ENCODE measurements at places on chromosomes 5 and 9.

GRCh38 chr9:316382-316965 lies 101.8 kb downstream of the DOCK8 start:
- no peak for DNase-seq

GRCh38 chr5:113463032-113463431 lies 25.2 kb downstream of the MCC start:
- DNase-seq: no peak

GRCh38 chr5:97098922-97099321 lies 43.5 kb downstream of the LIX1 start:
- no peak for DNase-seq

GRCh38 chr9:128421482-128421996 lies 882 bp downstream of the CERCAM start:
- DNase-seq: no peak

DNA sequence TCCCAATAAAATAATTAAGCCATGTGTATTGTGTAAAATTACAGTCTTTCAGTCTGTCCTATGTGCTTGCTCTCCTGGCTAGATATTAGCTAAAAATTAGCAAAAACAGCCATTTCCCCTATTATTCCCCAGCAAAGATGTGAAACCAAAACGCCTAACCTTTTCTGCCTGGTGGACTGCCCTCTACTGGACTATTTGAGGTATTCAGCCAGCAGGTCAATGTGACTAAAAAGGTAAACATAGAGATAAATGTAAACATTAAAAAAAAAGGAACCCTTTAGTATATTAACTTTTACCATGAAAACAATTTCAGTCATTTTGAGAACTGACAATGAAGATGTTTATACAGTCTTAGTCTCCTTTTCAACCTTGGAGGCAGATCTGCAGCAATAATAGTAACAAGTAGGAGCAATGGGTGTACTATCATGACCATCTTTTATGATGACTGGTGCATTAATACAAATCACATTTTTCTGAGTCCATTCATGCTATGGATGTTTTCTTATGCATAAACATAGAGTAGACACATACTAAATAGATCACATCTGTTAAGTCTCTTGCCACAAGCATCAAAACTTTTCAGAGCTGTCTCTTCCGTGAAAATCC lies 10.1 kb downstream of the ATG12 start:
- peak; percentile 62 for DNase-seq

DNA sequence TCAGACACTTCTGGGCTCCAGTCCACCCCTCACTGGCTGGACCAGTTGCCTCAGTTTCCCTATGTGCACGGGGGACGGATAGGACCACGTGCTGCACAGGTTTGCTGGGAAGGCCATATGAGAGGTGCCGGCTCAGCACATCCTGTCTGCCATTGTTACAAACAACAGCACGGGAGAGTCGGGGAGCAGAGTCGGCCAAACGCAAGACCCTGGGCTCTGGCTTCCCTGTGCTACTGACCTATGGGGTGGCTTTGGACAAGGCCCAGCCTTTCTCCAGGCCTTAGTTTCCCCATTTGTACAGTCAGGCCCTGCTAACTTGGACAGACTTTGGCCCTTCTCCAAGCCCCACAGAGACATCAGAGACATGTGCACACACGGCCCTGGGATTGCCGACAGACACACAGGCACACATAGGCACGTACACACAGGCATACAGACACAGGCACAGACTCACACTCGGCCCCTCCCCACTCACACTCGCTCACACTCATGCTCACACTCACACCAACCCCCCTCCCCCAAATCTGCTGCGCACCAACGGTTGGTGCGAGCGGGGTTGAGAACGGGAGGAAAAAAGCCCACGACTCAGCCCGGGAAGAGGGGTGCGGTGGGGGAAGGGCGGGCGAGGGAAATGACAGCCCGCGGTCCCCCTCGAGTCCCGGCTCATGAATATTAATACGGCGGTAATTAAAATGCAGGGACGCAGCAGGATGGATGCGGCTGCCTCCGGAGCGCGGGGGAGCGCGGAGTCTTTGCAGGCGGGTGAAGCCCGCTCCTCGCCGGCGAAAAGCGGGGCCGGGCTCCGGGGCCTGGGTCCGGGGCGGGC lies 133.0 kb downstream of the C9orf50 start:
- peak; percentile 73 for DNase-seq

DNA sequence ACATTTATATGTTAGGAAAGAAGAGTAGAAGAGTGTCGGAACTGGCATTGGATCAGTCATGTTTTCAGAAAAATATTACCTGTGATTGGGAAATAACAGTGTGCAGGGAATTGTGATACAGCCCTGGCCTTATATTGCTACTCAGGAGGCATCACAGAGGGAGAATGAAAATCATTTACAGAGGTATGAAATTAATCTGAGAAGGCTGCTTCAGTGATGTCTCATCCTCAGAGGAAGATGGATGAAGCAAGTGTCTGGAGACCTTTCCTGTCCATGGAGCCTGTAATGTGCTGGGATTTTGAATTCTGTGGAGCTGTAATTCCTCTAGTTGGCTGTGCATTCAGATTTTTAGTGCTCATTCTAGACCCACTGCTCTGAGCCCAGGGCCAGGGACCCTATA lies 3.8 kb downstream of the ACTBL2 start:
- no peak for DNase-seq

DNA sequence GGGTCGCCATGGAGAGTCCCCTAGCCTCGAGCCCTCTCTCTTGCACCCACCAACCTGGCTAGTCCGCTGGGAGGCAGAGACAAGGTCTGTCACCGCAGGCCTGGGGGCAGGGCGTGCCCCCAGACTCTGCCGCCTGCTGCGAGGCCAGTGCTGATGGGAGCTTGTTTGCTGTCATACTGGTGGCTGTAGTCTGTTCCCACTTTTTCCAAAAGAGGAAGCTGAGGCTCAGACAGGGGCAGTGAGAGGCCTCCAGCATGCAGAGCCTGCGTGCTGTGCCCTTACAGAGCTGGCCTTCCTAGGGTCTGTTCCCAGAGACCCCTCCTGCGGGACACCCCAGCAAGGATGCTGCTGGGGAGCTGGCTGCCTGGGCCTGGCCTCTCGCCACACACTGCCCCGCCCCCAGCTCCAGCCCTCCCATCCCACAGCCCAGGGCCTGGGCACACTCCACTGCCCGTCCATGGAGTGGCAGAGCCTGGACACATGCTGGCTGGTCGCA lies 21.0 kb upstream of the SUSD3 start:
- DNase-seq: no peak

DNA sequence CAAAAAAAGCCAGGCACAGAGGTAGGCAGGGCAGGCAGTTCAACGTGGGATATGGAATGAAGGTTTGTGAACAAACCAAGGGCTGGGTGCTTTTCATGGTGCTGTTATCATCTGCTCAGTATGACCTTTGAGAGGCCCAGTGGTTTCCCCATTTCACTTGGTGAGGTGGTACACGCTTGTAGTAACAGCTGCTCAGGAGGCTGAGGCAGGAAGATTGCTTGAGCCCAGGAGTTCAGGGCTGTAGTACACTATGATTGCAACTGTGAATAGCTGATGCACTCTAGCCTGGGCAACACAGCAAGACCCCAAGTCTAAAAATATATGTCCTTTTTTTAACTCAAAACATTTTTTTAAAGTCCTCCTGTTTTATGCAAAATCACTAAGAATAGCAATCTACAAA lies 174.8 kb downstream of the ENC1 start:
- DNase-seq: no peak

DNA sequence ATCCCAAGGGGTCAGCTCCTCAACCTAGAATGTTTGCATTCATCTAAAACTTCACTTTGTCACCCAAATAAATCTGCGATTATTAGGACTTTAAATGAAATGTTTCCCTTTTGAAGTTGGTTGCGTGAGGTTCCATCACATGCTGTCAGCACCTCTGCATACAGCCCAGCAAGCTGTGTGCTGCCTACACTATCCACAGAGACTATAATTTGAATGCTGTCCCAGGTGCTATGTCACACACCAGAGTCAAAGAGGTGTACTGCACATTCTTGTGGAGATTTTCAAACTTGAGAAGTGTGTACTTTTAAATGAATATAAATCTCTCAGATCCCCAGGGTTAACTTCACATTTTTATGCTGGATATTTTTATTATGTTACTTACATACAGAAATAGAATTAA lies 19.3 kb upstream of the CKS2 start:
- DNase-seq: no peak

- peak; percentile 25 for DNase-seq
Observed at GRCh38 chr5:88089719-88090390, 178.8 kb downstream of the TMEM161B start.

GRCh38 chr9:96004379-96004778 lies 128.9 kb downstream of the ERCC6L2 start:
- DNase-seq: no peak

GRCh38 chr5:76175821-76176403 lies 92.7 kb downstream of the SV2C start:
- DNase-seq: no peak

- no peak for DNase-seq
Observed at GRCh38 chr9:86042199-86042978, 57.0 kb downstream of the GOLM1 start.

DNA sequence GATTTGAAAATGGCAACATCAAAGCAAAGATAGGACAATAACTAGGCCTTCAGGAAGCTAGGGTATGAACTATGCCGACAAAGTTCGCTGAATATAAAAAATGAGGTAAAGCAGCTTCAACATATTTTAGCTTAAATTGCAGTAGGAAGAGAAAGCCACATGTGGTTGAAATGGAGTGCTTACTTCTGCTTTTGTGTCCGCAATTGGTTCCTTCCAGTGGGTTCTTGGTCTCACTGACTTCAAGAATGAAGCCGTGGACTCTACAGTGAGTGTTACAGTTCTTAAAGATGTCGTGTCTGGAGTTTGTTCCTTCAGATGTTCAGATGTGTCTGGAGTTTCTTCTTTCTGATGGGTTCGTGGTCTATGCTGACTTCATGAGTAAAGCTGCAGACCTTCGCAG lies 95.2 kb downstream of the APTX start:
- DNase-seq: no peak

GRCh38 chr5:34570721-34571676 lies 85.1 kb upstream of the RAI14 start:
- no peak for DNase-seq

DNA sequence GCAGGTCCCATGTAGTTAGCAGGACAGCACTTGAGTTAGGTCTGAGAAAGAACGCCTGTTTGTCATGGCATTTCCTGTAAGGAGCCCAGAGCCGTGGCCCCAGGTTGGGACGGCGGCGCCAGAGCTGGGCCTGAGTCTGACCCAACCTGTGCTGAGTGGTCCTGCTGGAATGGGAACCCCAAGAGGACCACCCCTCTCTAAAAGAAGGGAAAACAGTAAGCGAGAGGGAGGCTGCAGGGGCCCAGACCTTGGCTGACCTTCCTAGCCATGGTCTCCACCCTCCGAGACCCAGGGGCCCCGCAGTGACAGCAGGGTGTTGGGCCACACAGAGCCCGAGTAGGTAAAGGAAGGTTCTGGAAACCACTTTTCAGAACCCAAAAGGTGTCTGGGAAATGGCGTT lies 1.8 kb upstream of the LRRC14B start:
- no peak for DNase-seq

DNA sequence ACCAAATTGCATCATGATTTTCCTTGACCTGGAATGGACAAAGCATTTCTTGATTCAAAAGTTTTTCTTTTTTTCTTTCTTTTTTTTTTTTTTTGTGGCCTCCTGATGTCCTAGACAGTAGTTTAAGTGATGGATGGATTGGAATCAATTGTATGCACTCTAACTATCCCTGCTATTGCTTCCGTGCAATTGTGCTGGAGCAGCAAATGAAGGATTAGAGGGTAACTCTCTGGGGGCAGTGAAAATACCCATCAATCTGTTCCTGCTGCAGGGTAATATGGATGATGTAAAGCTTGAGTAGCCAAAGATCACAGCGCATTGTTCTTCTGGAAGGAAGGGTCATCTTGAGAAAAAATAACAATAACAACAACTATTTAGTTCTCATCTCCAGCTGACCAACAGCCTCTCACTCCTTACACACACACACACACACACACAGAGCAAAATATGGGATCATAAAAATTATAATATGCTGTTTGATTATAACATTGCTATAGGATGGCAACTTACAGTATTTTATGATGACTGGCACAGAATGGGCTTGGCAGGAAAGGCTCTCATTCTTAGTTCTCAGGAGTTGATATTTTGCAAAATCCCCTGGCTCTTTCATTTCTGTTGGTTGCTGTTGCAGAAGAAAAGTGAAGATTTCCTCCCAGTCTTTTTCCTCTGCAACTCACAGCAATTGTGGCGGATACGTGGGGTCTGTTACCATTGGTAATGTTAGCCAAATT lies 160.9 kb upstream of the DMAC1 start:
- no peak for DNase-seq

DNA sequence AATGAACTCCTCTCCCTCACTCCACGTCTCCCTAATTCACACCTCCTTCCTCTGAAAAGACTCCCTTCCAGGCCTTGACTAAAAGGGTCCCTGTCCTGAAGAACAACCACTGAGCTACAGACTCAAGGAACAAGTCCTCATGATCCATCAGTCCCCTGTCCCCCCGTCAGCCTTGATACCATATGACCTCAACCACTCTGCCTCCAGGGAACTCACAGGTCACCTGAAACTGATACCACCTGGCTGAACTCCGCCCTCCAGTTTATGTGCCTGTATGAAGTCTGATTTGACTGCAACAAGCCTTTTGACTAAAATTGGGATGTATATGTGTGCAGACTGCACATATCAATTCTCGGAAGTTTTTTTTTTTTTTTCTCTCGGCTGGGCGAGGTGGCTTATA lies 88.7 kb downstream of the UGCG start:
- no peak for DNase-seq

GRCh38 chr9:87395804-87396479 lies 101.7 kb upstream of the DAPK1 start:
- no peak for DNase-seq

DNA sequence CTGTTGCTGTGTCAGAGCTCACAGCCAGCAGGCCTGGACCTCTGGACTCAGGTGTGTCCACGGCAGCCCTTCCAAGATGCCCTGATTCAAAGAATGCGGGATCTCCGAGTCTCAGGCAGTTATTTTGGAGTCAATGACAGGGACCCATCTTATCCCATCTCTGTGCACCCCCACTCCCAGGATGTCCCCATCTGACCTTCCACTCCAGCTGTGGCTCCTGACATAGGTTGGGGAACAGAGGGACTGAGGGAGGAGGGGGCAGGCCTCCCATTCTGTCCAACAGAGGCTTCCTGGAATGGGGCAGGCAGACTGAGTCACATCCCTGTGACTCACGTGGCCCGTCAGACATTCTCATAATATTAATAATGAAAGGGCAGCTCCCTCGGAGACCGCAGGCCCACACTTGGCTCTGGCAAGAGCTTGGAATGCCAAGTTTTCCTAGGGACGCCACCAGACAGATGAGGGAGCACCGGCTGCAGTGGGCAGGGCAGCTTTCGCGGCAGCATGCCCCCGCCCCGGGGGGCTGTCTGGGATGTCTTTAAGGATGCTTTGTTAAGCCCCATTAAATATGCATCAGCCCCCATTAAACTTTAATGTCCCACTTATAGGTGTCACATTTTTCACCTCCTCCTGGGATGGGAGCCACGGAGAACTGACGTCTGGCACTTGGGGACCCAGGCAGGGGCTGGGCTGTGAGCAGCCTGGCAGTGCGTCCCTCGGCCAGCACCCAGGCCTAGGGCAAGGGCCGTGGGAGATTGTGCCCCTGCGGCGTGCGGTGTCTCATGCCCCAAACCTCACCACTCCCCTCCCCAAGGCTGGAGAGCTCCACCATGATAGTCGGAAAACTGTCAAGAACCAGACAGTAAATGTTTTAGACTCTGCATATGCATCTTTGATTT lies 23.6 kb upstream of the FIBCD1 start:
- no peak for DNase-seq
